Activated CD4-positive, alpha-beta T cell treated with anti-CD3 and anti-CD28 coated beads for 1 hour (primary cell): ENCODE measurements at places on chromosomes 2 and 18.

GRCh38 chr18:72542984-72543356 is 1.2 kb downstream of the CBLN2 start:
- DNase-seq, result no peak

DNA sequence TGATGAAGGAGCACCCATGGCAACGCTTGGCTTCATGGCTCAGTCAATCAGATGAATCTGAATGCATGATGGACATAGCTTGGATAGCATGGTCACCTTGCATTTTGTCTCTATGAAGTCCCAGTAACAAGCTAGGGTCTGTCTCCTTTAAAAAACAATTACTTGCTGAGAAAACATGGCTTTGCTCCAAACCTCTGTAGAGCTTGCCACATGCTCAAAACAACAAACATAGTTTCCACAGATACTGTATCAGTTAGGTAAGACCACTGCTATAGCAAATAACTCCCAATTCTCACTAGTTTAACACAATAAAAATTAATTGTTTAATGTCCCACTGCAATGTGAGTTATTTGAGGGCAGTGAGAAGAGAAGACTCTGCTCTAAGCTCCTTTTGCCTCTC is 401.0 kb downstream of the IRS1 start:
- DNase-seq, result no peak

DNA sequence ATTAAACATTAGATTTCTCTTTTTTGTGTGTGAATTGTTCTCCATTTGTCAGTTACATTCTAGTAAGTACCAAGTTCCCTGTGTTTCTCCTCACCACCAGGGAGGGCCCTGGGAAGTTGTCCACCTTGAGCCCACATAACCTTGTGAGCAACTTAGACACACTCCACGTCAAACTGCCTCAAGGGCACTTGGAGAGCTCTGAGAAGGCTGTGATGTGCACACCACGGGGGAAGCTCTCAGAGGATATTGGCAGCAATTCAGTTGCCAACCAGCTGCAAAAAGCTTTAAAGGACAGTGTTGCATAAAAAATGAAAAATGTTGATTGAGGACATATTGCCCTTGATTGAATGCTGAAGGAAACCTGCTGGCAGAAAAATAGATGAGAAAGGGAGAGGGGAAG is 743.6 kb downstream of the RNF144A start:
- no peak for DNase-seq

GRCh38 chr18:3150274-3150673 is 69.5 kb downstream of the MYOM1 start:
- DNase-seq, result no peak

DNA sequence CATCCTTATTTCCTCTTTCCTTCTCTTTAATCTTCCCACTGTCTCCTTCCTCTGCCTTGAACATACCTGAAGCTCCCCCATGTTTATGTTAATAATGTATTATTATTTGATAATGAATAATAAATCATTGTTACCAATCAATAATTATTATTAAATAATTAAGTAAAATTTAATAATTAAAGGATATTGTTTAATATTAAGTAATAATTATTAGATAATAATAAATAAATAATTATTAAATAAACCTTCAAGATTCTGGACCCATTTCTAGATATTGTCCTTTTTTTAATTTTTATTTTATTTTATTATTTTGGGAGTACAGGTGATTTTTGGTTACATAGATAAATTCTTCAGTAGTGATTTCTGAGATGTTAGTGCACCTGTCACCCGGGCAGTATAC is 7.4 kb upstream of the EVA1A start:
- DNase-seq, result no peak

DNA sequence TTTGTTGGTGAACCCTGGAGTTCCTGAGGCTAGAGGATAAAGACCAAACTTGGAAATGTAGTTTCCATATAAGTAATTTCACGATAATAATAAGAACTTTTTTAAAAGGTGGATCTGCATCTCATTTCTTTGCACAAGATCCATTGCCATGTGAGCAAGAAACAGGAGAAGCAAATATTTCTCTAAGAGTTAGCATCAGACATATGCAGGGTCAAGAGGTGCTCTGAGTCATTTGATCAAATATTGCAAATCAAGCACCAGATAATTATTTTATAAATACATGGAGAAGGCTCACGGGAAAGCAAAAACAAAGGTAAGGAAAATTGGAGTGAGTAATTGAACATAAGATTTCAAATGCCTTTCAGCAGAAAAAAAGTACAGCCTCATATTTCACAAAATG is 118.0 kb downstream of the DTNA start:
- no peak for DNase-seq

- no peak for DNase-seq
These were observed 76.9 kb upstream of the MAP3K20 start for GRCh38 chr2:172998547-172999272.

- DNase-seq, result no peak
These were observed 194.2 kb downstream of the RIT2 start for GRCh38 chr18:42921226-42921737.

DNA sequence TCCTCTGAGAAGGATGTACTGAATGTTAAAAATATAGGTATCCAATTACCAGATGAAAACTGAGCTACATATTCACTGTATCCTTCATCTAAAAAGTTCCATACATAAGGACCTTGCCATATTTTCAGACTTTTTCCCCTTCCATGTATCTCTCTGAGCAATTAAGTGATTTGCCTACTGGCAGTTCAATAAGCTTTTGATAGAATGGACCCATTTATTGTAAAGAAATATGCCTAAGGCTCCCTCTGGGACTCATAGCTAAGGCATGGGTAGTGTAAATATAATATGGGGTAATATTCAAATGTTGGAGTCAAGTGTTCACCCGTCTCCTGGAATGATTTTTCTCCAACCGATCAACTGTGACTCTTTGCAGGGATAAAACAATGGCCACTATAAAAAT is 135.4 kb upstream of the FSHR start:
- no peak for DNase-seq

DNA sequence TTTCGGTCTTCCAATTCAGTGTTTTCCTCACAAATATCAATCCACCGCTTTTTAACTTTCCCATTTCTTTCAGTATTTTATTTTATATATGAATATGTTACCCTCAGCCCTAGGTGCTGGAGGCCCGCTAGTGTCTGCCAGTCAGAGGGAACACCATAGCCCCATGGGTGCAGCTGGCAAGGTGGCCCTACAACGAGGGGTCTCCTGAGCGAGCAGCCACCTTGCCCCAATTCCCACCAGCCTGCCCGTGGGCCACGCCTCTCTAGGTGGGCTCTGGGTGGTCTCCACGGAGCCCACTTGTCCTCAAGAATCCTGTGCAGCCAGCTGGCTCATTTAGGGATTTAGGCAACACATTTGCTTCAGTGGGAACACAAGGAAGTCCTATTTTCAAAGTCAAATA is 72.5 kb upstream of the RGPD5 start:
- no peak for DNase-seq

DNA sequence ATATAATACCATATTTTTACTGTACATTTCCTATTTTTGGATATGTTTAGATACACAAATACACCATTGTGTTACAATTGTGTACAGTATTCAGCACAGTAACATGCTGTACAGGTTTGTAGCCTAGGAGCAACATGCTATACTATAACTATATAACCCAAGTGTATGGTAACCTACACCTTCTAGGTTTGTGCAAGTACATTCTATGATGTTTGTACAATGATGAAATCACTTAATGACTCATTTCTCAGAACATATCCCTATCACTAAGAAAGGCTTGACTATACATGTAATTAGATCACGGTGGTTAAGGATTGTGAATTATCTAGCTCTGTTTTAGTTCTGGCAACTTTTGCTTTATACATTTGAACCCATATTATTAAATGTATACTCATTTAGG is 31.3 kb downstream of the NPHP1 start:
- DNase-seq, result no peak
